Left renal pelvis (tissue), 4 donors: ENCODE measurements at places on chromosomes 13 and 19. TPM values are rescaled to one million over a fixed set of nuclear protein-coding genes. Genes with fewer than 3 reads are reported as not detected.

HIPK4 gene
- 0.26 TPM for polyA plus RNA-seq

C19orf67 gene
- not detected for polyA plus RNA-seq

GPC5 gene
- polyA plus RNA-seq: 2.9 TPM

- no peak for DNase-seq
Measured at GRCh38 chr19:18500376-18500775, 21.5 kb downstream of the ELL start.

DNA sequence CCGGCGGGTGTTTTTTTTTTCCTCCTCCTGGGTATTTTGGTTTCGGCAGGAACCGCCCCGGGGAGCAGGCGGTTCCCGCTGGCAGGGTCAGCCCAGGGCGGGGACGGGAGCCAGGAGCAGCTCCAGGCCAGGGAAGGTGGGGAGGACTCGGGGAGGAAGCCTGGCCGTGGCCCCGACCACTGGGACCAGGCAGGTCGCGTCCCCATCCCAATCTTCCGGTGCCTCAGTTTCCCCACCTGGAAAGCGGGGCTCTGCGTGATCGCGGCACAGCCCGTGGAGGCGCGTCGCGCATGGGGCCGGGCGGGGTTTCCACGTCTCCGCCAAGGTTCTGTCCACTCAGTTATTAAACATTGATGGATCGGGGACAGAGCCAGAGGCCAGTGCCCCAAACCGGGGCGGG, 34.8 kb downstream of the IL12RB1 start:
- DNase-seq: no peak

- no peak for DNase-seq
Measured at GRCh38 chr19:46970815-46971214, 48.8 kb upstream of the NPAS1 start.
